ENCODE measurements at places on chromosomes 6 and 20. TPM values are rescaled to one million over a fixed set of nuclear protein-coding genes. Genes with fewer than 3 reads are reported as not detected.

Gene ESR1
- total RNA-seq: 1.8 TPM

Gene BTN3A1
- total RNA-seq: 23.8 TPM

Gene VTA1
- total RNA-seq: 53.1 TPM

Gene ME1
- 32.6 TPM for total RNA-seq

Gene PLCB4
- total RNA-seq: 6.9 TPM

Gene MYCT1
- total RNA-seq: 6.0 TPM
